ENCODE measurements at places on chromosomes 2 and 18.
A peak's percentile ranks its signal among the peaks of the same experiment; 100 is the strongest.

DNA sequence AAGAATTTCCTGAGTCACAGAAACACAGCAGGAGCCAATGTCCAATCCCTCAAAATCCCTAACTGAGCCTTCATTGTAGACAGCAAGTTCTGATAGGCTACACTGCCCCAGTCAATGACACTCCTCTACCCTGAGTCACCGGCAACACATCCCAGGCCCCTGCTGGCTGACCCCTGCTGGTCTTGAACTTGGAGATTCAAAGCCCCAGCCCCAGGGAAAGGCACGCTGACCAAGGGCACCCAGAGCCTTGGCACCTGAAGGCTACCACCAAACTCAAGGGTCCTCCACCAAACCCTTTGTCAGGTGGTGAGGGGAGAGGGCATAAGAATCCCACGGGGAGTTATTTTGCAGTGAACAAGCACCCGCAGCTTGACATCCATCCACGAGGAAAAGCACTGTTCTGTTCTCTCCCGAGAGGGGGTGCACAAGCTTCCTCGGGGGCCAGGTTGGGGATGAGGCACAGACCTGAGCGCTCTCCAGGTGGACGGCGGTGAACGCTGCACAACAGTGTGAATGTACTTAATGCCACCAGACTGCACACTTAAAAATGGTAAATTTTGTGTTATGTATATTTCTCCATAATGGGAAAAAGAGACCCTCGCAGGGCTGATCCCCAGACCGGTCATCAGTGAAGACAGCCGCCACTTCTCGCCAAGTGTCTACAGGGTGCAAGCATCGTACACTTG lies 46.9 kb downstream of the TFCP2L1 start:
- DNase-seq = peak; percentile 2

DNA sequence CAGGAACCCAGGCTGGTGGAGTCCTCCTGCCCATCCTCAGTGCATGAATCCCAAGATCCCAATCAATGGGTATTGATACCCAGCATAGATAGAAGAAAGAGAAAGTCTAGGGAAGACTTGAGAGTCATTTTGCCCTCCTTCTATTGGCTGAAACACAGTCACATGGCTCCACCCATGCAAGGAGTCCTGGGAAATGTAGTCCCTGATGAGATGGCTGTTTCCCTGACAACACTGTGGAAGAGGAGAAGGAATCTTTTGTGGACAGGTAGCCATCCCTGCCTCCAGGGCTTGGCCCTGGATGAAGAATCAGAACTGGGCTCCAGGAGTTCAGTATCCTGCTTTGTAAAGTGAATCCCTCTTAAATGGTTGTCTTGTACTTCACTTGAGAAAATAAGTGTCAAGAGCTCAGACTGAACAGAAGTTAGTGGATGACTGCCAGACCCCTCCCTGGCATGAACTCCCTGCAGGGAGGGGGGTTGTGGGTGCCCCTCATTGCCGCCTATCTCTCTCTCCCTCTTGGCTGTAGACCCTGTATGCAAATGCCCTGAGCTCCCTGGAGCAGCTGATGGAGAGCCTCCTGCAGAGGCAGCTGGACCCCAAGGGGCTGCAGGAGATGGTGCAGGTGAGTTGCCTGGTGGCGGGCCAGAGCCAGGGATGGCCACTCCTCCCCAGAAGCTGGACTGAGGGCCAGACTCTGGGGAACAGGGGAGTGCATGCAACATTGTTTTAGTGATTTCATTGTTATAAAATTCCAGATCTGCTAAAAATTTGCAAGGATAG lies 36.1 kb downstream of the MROH2A start:
- no peak for DNase-seq

DNA sequence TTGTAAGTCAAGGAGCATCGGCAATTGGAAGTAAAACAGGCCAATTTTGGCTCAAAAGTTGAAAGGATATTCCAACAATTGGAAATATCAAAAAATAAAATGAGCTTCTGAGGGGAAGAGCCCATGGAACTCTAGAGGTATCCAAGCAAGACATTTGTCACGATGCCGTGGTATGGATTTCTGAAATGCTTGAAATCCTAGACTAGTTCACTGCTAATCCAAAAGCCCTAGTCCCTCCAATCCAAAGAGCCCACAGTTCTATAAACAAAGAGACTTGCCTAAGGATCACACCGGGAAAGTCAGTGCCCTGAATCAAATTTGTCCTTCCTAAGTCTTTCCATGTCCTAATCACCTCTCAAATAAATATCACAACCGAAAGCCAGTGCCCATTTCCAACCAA lies 85.1 kb downstream of the CLHC1 start:
- no peak for DNase-seq

DNA sequence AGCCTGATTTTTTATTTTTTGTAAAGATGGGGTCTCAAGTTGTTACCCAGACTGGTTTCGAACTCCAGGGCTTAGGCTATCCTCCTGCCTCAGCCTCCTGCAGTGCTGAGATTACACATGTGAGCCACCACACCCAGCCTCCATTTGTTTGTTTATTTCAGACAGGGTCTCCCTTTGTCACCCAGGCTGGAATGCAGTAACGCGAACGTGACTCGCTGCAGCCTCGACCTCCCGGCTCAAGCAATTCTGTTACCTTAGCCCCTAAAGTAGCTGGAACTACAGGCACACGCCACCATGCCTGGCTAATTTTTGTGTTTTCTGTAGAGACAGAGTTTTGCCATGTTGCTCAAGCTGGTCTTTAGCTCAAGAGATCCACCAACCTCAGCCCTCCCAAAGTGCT lies 27.2 kb downstream of the UBXN4 start:
- DNase-seq = no peak
